Amygdala (tissue), 56 donors: ENCODE measurements at places on chromosomes 2 and 18.

- DNase-seq, result no peak
Observed at GRCh38 chr2:8538531-8538930, 143.3 kb upstream of the ID2 start.

DNA sequence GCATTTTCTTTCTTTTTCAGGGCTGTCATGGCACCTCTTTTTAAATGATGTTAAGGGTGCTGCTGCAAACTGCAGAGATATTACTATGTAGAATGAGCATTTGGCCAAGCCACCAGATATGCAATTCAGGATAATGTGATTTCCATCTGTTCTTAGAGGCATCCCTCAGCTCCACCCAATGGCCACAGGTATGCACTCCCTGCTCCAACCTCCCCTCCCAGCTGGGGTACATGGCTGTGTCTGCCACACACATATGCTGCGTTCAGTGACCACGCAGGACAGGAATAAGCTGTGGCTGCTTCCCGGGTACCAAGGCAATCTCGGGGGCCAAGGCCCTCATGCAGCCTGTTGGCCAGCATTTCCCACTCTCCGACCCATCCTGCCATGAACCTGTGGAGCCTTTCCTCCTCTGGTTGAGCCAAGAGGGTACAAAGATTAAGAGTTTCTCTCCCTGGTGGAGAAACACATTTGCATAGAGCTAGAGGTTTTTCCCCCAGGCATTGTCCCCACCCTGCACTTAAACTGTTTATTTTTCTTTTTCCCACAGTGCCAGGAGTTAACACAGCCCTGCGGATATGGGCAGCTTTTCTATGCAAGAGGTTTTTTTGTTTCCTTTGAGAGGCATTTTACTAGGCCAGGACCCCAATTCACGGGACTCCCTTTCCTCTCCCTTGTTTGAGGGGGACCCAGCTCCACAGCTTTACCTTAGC, 147.0 kb downstream of the GCA start:
- DNase-seq, result no peak

GRCh38 chr18:10689236-10690034, 163.6 kb downstream of the NAPG start:
- no peak for DNase-seq

DNA sequence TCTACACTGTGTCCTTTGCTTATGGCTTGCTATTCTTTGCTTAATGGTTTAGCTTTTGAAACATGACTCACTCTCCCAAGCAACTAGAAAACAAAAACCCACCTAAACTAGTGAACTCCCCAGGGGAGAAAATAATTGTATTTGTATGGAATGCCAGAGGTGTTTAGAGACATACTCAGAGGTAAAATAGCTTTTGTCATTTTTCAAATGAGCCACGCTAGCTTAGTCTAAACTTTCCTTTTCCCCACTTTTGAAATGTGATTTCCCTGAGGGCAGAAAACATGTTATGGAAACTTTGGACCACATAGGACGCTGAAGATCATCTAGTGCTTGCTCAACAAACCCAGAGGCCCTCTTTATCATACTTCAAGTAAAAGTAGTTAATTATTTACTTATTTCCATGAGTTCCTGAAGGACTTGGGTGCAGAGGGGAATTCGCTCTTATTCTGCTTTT, 16.5 kb upstream of the CYTIP start:
- DNase-seq, result no peak

- no peak for DNase-seq
Observed at GRCh38 chr2:127471286-127471988, 53.2 kb downstream of the PROC start.

DNA sequence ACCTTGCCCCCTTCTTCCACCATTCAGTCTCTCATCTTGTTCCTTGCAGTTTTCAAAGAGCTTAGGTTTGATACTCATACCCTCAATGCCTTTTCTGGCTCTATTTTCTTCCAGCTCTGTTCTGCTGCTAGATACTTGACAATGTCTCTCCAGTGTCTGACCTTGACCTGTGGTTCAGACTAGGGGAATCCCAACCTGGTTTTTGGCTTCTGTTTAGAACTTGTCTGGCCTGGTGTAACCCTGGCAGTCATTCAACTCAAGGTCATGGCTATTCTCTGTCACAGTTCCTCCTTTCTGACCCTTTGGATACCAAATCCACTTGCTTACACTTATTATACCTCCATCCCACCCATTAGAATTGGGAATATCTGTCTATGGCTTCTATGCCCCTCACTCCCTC, 31.8 kb upstream of the IMP4 start:
- no peak for DNase-seq

- DNase-seq, result no peak
Observed at GRCh38 chr2:226159875-226160479, 639.6 kb downstream of the IRS1 start.

DNA sequence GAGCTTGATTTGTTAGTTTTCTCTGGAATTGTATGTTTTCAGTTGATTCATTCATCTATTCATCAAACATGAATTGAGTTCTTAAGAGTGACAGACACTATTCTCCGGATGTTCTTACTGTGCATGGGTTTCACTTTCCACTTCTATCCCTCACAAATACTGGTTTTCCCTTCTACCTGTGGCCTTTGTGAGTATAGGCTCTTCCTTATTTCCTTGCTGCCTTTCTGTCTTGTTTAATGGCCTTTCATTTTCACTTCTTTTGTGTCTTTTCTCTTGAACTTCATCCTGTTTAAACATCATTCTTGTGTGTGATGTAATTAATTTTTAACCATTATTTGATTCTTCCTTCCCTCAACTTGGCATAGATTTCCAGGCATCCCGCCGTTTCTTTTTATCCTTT, 90.7 kb downstream of the CRIM1 start:
- no peak for DNase-seq

GRCh38 chr2:26552641-26553374, 74.9 kb upstream of the OTOF start:
- no peak for DNase-seq

DNA sequence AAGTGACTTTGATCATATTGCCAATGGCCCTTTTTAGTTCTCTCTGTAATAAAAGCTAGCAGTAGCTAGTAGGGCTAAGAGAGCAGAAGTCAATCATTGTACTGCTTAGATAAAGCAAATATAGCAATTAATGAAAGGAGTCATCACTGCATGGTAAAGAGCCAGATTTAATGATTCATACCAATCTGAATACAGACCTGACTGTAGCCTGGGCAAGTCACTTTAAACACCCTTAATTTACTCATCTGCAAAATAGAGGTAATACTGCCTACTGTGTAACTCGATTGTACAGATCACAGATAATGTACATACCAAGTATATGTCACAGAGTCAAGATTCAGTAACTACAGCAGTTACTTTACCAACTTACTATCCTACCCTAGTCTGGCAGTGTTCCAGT, 63.6 kb downstream of the ASXL2 start:
- DNase-seq, result no peak

- no peak for DNase-seq
Observed at GRCh38 chr18:47166294-47166693, 9.9 kb downstream of the IER3IP1 start.

- DNase-seq, result no peak
Observed at GRCh38 chr2:184938221-184938985, 340.1 kb downstream of the ZNF804A start.

GRCh38 chr2:29638641-29639040, 282.7 kb downstream of the ALK start:
- no peak for DNase-seq

- no peak for DNase-seq
Observed at GRCh38 chr2:62145478-62146100, 50.3 kb upstream of the B3GNT2 start.

DNA sequence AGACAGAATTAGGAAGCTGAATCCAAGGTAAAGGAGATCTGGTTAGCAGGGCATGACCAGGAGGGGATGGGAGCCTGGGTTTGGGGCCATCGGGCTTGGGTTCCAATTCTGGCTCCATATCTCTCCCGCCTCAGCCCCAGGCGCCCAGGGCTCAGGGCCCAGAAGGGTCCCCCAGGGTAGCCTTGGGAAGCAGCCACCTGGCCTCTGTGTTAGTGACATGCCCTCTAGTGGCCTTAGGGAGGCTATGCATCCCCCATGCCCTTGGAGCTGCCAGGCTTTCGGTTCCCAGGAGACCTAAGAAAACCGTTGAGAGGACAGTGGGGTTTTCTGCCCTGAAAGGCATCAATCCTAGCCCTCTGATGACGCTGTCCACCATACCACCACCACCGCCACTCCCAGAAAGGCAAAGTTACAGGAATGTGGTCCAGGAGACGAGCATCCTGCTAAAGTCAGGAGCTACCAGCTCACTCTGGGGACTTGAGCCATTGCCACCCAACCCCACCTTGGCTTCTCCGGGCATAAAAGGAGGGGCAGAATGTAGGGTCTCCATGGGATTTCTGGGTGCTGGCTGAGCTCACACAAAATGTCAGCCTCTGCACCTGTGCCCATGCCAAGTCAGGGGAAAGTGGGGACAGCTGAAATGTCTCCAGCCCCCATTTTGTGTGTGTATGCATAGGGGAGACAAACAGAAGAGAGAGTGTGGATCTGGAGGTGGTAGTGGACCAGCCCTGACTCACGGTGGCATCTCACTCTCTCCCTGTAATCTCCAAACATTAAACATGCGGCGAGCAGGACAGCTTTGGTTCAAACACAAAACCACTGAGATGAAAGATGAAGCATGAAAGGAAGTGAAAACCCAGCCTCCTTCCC, 56.5 kb downstream of the EMX1 start:
- peak; percentile 12 for DNase-seq

- DNase-seq, result no peak
Observed at GRCh38 chr2:129277585-129277981, 701.9 kb upstream of the RAB6C start.

- no peak for DNase-seq
Observed at GRCh38 chr18:66495844-66496243, 108.0 kb downstream of the CDH19 start.

- no peak for DNase-seq
Observed at GRCh38 chr2:71833272-71833671, 314.4 kb downstream of the CYP26B1 start.

- DNase-seq, result no peak
Observed at GRCh38 chr2:213261715-213262114, 22.5 kb upstream of the SPAG16 start.

- no peak for DNase-seq
Observed at GRCh38 chr2:43405829-43406228, 179.4 kb upstream of the ZFP36L2 start.

DNA sequence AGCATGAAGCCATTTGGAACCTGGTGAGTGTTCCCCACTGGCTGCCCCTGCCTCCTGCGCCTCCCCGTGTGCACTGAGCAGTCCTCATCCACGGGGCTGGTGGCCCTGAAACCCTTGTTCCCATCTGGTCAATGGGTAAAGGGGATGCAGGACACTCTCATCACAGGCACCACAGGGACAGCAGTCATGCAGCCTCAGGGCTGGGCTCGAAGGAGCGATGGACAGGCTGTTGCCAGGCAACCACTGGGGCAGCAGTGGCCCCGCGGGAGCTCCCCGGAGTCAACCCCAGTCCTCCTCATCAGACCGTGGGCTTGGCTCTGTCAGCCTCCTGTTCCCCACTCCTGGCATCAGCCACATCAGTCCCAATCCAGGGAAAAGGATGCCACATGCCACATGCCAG, 509.5 kb downstream of the EIPR1 start:
- DNase-seq, result no peak

DNA sequence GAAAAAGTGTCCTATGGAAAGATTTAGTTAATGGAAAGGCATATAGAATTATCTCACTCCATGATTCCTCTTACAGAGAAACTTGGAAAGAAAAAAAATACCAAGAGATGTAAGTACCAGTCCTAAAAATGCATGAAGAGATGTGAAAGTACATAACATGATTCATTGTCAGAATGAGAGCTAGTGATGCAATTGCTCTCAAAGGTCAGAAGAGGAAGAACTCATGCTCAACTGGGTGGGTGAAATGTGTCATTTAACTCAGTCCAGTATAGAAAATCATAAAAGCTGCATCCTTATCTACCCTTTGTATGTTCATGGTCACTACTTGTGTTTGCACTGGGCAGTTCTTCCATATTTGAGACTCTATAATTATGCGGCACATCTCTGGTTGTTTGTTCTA, 300.0 kb upstream of the PIK3C3 start:
- DNase-seq, result no peak

DNA sequence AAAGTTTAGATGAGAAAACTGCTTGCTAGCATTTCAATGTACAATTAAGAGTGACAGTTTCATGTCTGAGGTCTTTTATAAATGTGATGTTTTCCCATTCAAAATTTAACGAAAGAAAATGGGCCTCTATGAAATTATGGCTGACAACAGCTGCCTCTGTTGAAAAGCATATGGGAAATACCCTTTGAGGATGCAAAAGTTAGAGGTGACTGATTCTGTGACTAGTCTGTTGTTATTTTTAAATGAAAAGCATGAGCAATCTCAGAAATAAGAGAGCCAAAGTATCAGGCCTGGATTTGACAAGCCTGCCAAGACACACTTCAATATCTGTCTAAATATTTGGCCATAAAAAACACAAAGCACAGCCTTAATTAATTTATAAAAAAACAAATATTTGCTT, 580.8 kb downstream of the ERBB4 start:
- no peak for DNase-seq

GRCh38 chr2:149360106-149360505, 29.7 kb downstream of the LYPD6 start:
- DNase-seq, result no peak

DNA sequence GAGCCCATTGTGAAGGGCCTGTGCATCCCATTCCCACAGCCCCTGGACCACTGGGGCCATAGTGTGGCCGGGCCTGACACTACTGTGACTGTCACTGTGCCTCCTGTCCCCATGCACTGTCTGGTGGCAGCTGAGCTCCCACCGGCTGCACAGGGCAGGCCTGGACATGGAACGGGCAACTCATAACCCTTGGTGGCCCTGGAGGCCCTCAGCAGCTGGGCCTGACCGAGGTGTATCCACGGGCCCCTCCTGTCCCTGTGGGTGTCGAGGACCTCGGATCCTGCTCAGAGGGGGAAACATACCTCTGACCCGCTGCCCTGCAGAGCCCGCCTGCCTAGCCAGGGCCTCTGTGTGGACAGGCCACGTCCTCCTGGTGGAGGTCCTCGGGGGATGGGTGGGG, 7.8 kb upstream of the GAL3ST2 start:
- DNase-seq, result no peak

- no peak for DNase-seq
Observed at GRCh38 chr2:49943944-49944778, 789.8 kb upstream of the FSHR start.

DNA sequence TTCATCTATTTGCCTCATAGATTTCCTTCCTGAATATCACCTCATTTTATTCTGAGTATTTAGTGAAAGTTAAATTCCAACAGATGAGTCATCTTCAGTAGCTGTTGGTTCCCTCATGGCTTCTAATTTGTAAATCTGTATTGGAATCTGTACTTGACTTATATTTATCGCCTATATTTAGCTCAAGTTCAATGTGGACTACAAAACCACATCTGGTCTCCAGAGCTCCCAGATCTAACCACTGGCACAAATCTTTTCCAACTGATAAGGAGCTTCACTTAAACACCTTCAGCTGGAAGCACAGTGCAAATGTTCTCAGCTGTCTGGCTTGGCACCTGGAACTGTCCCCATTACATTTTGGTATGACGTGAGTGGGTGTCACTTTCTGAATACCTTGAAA, 82.8 kb upstream of the DSEL start:
- no peak for DNase-seq

GRCh38 chr18:36287653-36288052, 9.9 kb upstream of the FHOD3 start:
- no peak for DNase-seq

- DNase-seq, result no peak
Observed at GRCh38 chr2:28615706-28616105, 119.8 kb downstream of the PLB1 start.
